ENCODE measurements at places on chromosomes 7 and 10.

GRCh38 chr7:102897856-102898531, 14.8 kb upstream of the LRRC17 start:
- DNase-seq: no peak

DNA sequence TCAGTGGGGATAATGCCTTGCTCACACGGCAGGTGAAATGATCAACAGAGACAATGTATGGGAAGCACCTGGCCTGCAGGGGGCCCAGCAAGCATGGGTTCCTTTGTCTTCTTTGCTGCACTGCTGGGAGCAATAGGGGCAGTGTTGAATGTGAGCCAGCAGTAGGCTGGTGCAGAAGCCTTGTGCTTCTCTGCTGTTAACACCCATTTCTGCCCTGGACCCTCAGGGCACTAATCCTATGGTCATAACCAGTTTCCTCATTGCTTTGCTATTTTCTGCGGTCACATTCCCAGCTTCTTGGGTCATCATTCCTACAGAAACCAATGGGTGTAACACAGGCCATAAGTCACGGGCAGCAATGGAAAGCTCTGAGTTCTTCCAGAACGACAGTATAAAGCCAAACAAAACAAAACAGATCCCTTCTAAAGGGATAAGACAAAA, 10.9 kb upstream of the LGI1 start:
- no peak for DNase-seq

- DNase-seq: no peak
Observed at GRCh38 chr7:41652267-41652666, 50.6 kb downstream of the INHBA start.

DNA sequence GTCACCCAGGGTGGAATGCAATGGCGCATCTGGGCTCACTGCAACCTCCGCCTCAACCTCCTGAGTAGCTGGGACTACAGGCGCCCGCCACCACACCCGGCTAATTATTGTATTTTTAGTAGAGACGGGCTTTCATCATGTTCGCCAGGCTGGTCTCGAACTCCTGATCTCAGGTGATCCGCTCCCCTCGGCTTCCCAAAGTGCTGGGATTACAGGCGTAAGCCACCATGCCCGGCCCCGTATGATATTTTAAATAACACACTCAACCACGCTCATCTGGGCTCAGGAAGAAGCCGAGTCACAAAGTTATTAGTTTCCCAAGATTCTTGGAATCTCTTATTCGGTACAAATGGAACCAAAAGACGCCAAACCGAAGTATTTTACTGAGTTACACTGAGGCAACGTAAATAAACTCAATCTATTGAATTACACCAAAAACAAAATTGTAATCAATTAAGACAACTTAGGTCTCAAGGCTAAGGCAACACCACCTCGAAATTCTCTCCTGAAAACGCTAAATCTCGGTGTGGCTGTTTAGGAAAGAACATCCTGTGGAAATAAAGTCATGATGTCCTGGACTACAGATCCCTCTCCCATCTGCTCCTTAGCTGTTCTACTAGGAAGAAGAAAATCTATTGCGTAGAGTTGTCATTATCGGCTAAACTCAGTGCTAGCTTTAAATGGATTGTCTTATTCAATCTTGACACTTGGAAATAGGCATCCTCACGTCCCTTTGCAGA, 910 bp downstream of the ARHGAP19 start:
- DNase-seq: no peak

- no peak for DNase-seq
Observed at GRCh38 chr7:138032186-138032585, 30.3 kb upstream of the CREB3L2 start.

- no peak for DNase-seq
Observed at GRCh38 chr7:13336227-13336626, 648.8 kb downstream of the ARL4A start.

DNA sequence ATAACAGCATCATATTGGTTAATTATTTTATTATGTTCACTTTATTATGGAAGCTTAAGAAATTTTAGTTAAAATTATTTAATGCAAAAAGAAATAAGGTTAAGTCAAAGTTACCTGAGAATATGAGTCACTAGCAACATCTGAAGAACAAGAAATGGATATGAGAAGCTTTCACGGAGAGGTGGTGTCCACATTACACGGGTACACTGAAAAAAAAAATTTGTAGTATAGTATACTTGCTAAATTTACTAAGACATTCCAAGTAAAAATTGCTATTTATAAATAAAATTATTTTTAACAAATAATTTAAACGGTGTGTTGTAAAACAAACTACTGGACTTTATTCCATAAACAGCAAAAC, 63.9 kb downstream of the DPY19L1 start:
- no peak for DNase-seq

- DNase-seq: no peak
Observed at GRCh38 chr10:88661577-88661976, 2.7 kb upstream of the LIPF start.

DNA sequence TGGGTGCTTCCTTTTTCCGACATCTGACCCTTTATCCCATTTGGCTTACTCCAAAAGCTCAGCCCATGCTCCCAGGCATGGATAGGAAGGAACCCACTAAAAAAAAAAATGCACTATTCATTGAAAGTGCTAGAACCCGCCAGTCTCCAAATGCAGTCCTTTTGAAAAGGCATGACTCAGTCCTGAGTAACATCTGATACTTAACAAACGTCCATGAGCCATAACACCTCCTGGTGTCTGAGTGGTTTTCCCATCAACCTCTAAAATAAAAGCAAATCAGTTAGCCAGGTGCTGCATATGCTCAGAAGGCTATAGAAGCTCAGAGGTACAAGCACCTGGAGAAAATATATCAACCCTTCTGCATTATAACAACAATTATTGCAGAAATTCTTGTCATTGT, 45.0 kb upstream of the CACUL1 start:
- DNase-seq: no peak

- DNase-seq: no peak
Observed at GRCh38 chr10:73032536-73032935, 64.1 kb downstream of the P4HA1 start.

GRCh38 chr10:75788394-75789205, 357.2 kb downstream of the LRMDA start:
- no peak for DNase-seq

DNA sequence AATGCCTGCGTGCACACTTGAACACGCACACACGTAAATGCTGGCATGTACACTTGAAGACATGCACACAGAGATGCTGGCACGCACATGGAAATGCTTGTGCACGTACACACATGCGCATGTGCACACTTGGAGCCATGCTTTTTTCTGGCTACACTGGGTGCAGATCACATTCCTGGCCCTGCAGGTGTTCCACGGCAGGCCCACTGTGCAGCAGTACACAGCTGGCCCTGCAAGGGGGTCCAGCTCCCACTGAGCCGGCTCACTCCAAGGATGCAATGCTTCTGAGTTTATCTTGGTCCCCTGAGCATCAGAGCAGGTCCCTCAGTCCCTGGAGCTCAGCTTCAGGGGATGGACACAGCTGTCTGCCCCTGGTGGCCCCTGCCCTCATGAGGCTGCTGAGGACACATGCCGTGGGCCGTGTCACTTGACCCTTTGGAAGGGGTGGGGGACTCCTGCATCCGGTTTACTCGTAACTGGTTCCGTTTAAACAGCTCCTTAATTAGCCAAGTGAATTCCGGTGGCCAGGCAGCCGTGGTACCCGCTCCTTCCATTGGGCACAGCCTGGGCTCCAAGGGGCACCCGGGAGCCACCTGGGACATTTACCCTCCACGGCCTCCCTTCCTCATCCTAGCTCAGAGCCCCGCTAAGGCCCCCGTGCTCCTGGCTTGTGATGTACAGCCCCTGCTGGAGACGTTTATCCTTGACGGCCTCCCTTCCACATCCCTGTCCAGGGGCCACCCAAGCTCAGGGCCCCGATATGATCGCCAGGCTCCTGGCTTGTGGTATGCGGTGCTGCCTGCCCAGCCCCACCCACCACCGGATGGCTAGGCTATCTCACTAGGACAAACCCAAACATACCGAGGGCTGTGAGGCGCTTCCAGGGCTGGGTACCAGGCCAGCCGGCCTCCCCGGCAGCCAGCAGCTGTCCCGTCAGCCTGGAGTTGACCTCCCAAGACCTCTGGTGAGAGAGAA, 39.5 kb upstream of the DPYSL4 start:
- no peak for DNase-seq
